ENCODE measurements at places on chromosomes 7 and 10.

GRCh38 chr10:5274795-5275194 is 78.2 kb downstream of the AKR1C4 start:
- no peak for DNase-seq

DNA sequence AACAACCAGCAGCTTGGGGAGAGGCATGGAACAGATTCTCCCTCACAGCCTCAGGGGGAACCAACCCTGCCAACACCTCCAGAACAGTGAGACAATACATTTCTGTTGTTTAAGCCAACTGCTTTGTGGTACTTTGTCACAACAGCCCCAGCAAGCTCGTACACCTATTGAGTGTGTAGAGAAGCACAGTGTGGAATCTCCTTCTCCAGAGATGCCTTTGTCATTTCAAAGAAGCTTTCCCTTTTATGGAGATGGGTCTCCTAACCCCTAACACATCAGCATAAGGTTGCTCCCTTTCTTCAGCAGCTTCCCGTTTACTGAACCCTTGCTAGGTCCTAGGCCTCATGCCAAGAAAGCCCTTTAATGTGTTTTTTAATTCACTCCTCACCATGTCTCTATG is 60.7 kb upstream of the AGK start:
- no peak for DNase-seq

- DNase-seq, result peak; percentile 86
Measured at GRCh38 chr10:84329196-84329611, 815 bp downstream of the CCSER2 start.

GRCh38 chr7:40437936-40438634 is 303.3 kb downstream of the SUGCT start:
- DNase-seq, result no peak

DNA sequence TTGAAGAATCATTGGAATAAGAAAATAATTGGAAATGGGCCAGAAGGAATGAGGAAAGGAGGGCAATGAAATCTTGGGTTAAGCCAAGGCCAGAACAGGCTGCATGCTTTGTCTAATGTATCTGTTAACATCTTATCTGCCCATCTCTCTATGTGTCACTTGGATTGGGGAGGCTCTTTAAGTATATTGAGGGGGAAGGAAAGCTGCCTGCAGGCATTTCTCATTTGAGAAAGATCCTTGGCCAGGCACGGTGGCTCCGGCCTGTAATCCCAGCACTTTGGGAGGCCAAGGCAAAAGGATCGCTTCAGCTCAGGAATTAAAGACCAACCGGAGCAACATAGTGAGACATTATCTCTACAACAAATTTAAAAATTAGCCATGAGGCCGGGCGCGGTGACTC is 14.3 kb downstream of the PCBD1 start:
- DNase-seq, result no peak

- no peak for DNase-seq
Measured at GRCh38 chr10:18545621-18546305, 105.6 kb downstream of the NSUN6 start.

DNA sequence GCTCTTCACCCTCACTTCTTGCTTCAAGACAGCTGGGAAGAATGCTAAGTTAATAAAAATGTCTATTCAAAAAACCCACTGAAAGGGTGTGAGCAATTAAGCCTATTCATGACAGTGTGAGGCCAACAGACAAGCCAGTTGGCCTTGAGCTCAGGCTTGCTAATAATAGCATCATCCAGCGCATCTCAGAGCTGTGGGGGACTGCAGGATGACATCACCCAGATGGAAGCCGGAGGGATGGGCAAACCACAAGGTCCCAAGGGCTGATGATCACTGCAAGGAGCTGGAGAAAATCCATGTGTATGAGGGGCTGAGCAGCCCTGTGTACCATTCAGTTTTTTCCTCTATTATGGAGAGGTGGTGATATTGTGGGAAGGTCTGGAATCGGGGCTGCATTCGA is 770.4 kb downstream of the TNS3 start:
- no peak for DNase-seq

- DNase-seq, result peak; percentile 45
Measured at GRCh38 chr10:133475821-133476640, 22.3 kb downstream of the SCART1 start.

DNA sequence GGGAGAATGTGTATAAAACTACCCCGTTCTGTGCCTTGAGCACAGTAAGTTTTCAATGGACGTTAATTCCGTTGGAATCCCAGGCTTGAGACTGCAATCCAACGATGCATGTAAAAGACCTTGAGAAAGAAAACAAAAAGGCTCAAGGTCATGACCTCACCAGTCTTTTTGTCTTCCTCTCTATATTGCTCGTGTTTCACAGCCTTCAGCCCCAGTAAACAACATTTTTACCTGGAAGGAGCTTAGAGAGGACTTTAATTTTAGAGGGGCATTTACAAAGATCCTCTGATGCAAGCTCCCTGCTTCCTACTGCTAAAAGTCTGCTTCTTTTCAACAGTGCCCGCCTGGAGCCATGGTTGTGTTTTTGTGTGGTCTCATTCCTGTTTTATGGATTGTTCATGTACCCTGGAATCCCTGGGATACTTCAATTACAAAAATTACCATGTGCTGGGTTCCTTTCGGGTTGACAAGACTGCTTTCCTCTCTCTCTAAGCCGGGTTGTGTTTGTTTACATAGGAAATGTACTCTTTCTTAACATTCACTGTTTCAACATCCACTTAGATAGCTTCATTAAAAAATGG is 320.1 kb upstream of the NFE2L3 start:
- DNase-seq, result no peak

- DNase-seq, result no peak
Measured at GRCh38 chr7:2824678-2825461, 19.2 kb downstream of the GNA12 start.

DNA sequence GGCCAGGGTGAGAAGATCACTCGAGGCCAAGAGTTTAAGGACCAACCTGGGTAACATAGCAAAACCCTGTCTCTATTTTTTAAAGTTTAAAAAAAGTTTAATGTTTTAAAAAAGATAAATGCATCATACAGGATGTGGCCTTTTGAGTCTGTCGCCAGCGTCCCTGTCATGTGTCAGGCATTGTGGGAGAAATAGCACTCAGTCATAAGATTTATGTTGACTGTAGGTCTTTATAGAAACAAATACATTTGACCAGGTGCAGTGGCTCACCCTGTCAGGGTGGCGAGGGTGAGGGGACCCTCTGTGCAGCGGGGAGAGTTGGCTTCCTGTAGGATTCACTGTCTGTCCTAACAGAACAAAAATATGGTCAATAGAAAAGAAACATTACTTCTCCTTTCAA is 63.5 kb upstream of the SH2B2 start:
- no peak for DNase-seq

- no peak for DNase-seq
Measured at GRCh38 chr7:39880556-39880955, 69.5 kb upstream of the CDK13 start.

- no peak for DNase-seq
Measured at GRCh38 chr10:26841733-26842317, 18.9 kb downstream of the ABI1 start.

DNA sequence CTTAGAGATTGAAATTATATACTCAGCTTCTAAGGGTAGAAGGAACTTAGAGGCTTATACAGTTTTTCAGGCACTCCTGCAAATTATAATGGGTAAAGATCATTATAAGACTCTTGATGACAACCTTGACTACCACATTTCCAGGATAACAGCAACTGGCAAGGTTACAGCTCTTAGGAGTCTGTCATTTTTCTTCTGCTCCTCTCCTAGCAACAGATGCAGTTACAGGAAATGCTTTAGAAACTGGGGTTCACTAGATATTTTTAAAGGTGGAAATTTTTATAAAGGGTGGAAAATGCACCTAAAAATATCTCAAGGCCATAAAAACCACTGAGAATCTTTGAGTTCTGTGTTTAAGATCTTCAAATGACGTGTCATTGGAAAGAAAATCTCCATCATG is 185.8 kb downstream of the RELN start:
- DNase-seq, result no peak

GRCh38 chr10:108850138-108850854 is 1073.0 kb downstream of the XPNPEP1 start:
- no peak for DNase-seq

- no peak for DNase-seq
Measured at GRCh38 chr7:3591944-3592343, 290.9 kb downstream of the SDK1 start.

DNA sequence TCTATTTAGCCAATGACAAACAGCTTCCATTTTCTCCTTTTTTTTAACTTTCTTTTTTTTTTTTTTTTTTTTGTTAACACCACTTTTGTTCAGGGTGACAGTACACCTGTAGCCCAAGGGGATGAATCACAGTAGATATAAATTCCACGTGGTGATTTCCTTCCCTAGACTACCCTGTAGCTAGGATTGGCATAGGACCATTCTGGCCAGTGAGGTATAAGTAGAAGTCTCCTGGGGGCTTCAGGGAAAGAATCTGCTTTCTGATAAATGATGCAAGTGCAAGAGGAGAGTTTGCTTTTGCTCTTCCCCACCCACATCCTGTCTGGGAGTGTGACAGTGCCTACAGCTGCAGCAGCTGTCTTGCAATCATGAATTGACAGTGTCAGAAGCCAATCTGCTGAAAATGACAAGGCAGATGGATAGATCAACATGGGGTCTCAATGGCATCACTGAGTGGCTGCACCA is 63.2 kb upstream of the TOMM7 start:
- DNase-seq, result peak; percentile 89

DNA sequence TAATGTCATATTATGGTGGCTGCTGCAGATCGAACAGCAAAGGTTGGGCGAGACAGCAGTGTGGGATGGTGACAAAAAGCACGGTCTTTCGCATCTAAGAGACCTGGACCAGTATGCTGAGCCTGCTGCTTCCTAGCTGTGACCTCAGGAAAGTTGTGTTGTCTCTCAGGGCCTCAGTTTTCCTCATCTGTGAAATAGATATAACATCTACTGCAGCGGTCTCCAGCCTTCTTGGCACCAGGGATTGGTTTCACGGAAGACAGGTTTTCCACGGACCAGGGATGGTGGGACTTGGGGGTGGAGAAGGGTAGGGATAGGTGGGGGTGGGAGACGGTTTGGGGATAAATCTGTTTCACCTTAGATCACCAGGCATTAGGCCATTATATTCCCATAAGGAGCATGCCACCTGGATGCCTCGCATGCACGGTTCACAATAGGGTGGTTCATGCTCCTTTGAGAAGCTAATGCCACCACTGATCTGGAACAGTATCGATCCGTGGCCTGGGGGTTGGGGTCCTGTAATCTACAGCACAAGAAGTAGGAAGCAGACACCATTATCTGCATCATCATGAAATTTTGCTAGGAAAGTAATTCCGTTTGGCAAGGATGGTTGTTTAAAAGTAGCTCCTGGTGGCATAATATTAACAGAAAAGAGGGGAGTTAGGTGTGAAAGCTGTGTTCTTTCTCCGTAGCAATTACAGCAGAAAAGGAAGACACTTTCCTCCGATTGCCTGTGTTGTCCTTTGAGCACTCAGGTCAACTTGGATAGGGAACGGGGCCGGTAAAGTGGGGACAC is 10.8 kb downstream of the KLF6 start:
- no peak for DNase-seq

DNA sequence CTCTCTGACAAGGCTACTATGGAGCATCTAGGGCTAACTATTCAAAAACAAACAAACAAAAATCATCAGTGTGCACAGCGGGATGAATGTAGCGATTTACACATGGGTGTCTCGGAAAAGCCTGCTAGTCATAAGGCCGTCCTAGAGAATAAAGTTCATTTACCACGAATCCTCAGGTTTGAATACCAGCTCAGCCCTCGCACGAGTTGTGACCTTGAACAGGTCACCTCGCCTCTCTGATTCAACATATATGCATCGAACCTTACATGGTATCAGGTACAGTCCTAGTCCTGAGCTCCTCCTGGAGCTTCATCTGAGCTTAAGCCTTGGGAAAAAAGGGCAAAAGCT is 572 bp downstream of the ATP5MF start:
- no peak for DNase-seq

DNA sequence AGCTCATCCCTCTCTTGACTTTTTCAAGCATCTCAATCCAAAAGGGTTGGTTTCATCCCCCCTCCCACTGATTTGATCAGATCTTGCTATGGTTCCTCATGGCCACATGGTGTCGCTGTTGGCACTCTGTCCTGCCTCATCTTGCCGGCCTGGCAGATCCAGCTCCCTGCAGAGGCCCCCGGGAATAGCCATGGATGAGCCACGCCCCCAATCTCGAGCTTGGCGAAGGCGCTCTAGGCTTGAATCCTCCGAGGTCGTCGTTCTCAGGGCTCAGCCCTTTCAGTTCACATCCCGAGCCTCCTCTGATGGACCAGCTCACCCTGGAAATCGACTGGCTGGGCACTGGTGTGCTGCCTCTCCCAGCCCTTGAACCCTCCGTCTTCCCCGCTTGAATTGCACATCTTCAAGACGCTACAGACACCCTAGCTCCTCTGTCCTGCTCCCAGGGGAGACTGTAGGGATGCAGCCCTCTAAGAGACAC is 628.7 kb downstream of the TYW1 start:
- peak; percentile 36 for DNase-seq

- DNase-seq, result no peak
Measured at GRCh38 chr10:72540193-72540807, 85.6 kb downstream of the MICU1 start.

- no peak for DNase-seq
Measured at GRCh38 chr7:2393706-2394105, 9.7 kb upstream of the CHST12 start.

DNA sequence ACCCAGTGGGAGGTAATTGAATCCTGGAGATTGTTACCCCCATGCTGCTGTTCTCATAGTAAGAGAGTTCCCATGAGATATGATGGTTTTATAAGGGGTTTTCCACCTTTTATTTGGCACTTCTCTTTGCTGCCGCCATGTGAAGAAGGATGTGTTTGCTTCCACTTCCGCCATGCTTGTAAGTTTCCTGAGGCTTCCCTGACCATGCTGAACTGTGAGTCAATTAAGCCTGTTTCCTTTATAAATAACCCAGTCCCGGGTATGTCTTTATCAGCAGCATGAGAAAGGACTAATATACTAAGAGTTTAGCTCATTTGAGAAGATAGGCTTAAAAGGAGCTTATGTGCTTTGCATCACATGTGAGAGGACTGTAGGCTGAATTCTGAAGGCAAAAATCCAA is 29.3 kb downstream of the TMEM248 start:
- DNase-seq, result no peak

GRCh38 chr10:4243651-4244050 is 458.6 kb upstream of the KLF6 start:
- peak; percentile 59 for DNase-seq

GRCh38 chr7:54992871-54993475 is 25.8 kb upstream of the EGFR start:
- no peak for DNase-seq

DNA sequence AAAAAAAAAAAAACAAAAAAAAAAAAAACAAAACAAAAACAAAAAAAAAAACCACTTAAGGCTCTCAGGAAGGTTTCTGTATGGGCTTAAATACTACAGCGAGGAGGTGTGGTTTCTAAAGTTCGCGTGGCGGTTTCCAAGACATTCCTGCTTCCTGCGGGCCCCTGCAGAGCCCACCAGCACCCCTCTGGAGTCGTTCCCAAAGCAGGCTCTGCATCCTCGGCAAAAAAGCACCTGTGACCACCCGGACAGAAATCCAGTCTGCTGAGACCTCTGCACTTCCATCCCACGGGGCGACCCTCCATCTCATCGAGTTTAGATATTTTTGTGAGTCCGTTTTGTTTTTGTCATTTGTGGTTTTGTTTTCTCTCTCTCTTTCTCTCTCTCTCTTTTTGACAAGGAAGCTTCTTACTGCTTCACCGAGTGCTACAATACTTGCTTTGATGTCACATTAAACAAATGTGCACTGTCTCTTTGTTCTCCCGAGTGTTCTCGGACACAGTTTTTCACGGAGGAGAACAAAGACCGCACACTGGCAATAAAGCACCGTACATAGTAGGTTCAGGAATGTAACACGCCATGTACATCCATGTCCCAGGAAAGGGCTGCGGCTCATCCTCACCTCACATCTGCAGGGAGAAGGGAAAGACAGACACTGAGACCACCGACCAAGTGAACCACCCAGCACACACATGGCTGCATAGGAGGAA is 21.5 kb downstream of the PDGFA start:
- DNase-seq, result no peak

Measured in activated CD4-positive, alpha-beta T cell treated with anti-CD3 and anti-CD28 coated beads, Interleukin-2, Interleukin-6, amounts not matched to agents 100 ng/mL and 50 ng/mL, durations not matched to agents 16 hours and 8 hours (primary cell).